ENCODE measurements at places on chromosomes 4 and X.

- DNase-seq, result no peak
Observed at GRCh38 chr4:185192059-185192458, 11.7 kb downstream of the CFAP97 start.

DNA sequence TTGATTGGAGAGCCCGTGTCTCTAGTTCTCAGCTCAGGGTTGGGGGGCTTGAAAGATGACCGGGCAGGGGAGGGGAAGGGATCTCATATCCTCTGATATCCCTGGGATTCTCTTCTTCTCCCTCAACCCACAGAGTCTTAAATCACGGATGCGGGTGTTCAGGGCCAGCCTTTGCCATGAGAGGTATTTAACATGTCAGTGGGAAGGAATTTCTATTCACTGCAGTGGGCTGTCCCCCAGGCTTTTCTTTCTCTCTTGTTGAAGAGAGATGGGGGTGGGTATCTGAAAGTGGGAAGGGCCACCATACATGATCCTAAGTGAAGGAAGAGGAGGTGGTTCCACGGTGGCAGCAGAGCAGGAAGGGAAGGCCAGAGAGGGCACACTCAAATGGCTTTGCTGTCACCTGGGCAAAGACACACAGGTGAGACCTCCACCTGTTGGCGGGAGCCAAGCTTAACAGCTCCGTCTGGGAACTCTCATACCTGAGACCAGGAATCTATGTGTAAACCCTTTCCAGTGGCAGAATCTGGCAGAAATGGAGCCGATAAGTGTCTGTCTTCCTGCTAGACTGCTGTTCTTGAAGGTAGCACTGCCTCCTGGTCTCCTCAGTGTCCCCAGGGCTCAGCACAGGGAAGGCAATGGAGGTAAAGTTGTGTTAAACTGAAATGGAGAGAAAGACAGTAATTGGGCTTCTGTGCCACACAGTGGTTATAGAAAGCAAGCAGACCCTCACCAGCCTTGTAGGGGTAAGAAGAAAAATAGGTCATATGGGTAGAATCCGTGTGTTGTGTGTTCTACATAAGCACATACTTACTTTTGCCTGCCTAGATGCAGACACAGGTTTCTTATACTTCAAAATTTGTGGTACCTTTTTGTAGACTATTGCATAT, 49.4 kb downstream of the RHOH start:
- peak; percentile 30 for DNase-seq

DNA sequence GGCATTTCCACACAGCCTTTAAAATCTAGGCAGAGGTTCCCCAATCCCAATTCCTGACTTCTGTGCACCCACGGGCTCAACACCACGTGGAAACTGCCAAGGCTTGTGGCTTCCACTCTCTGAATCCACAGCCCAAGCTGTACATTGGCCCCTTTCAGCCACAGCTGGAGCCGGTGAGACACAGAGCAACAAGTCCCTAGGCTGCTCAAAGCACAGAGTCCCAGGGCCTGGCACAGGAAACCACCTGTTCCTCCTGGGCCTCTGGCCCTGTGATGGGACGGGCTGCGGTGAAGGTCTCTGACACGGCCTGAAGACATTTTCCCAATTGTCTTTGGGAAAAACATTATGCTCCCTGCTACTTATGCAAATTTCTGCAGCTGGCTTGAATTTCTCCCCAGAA, 500.0 kb downstream of the FSTL5 start:
- DNase-seq, result no peak

DNA sequence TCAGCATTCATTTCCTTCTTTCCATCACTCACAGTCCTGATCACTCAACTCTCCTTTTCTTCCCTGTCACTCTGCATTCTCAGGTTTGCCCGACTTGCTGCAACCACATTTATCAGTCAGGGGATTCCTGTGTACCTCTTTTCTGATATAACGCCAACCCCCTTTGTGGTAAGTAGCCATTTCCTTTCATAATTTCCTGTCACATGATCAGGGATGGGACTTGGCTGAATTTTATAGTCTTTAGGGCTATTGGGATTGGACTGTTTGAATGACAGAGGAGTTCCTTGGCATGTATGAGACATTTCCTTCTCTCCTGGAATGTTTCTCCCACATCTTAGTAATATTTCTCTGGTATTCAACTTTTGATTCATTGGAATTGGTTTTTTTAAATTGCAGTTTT, 11.0 kb downstream of the PGM2 start:
- DNase-seq, result no peak

GRCh38 chr4:163680386-163681098, 186.1 kb downstream of the TMA16 start:
- no peak for DNase-seq

DNA sequence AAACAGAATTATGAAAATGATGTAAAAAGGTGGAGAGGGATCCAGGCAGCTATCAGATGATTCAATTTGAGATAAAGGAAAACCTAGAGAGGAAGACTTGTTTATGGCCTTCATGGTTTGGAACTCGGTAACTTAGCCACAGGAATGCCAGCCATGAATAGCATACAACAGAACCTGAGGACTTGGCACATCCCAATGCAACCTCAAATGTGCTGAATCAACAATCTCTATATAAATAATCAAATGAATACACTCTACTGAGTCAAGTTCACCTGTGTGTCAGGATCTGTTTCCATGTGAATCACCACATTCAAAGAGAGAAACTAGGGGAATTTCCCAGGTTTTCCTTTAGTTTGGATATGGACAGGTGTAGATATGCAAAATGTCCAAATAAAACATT, 86.9 kb downstream of the MBNL3 start:
- DNase-seq, result no peak

DNA sequence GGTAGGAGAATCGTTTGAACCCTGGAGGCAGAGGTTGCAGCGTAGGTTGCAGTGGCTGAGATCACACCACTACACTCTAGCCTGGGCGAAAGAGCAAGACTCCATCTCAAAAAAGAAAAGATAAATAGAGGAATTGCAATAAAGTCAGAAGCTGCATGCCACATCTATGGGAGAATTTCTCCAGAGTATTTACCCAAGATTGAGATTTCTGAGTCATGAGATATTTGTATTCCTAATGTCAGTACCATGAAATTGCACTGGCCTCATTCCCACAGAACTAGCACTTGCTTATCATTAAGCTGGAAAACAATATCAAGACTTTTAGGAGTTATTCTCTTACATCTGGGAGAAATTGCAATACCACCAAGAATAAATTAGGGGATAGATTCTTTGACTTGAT, 37.4 kb downstream of the ASIC5 start:
- no peak for DNase-seq

GRCh38 chr4:144399927-144400326, 246.0 kb upstream of the HHIP start:
- DNase-seq, result no peak

- no peak for DNase-seq
Observed at GRCh38 chr4:186953599-186954260, 230.1 kb upstream of the FAT1 start.

DNA sequence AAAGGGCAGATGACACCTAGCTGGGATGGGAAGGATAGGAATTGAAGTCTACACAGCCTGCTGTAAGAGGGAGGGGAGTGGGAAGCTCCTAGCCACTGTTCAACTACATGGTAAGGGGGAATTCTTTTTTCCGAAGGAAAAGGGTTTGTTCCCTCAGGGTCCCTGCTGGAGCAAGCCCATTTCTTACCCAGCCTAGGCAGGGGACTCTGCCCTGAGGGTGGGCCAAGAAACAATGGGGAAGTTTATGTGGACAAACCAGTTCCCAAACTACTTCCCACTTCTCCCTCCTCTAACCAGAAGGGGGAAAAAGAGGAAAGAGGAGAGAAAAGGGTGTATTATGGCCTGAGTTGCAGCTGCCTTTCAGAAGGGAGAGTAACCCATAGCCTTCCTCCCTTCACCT, 13.5 kb upstream of the VSIG4 start:
- peak; percentile 8 for DNase-seq

DNA sequence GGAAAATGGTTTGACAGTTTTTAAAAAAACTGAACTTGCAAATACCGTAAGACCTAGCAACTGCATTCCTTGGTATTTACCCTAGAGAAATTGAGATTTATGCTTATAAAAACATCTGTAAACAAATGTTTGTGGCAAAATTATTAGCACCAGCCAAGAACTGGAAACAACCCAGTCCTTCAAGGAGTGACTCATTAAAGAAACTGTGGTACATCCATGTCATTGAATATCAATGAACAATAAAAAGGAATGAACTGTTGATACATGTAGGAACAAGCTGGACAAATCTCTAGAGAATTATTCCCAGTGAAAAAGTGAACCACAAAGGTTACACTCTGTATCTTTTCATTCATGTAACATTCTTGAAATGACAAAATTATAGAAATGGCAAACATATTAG, 240.2 kb upstream of the ADAMTS3 start:
- no peak for DNase-seq

- no peak for DNase-seq
Observed at GRCh38 chrX:11591723-11592346, 73.9 kb downstream of the ARHGAP6 start.

GRCh38 chr4:186029571-186030398, 39.2 kb upstream of the TLR3 start:
- DNase-seq, result no peak

GRCh38 chr4:97507587-97508245, 635.6 kb downstream of the STPG2 start:
- no peak for DNase-seq

DNA sequence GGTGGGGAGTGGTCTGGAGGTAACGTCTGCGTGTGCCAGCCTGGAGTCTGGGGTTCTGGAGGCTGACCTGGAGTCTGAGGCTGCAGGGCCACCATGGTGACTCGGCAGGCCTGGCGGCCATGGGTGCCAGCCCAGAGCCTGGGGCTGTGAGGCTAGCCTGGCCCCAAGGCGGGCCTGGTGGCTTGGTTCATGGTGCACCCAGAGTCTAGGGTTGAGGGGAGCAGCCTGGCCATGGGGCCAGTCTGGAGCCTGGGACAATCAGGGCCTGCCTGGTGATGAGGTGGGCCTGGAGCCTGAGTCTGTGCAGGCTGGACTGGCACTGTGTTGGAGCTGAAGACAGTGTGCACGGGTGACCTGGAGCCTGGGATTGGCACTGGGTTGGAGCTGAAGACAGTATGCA, 64.9 kb downstream of the CXorf49B start:
- no peak for DNase-seq

DNA sequence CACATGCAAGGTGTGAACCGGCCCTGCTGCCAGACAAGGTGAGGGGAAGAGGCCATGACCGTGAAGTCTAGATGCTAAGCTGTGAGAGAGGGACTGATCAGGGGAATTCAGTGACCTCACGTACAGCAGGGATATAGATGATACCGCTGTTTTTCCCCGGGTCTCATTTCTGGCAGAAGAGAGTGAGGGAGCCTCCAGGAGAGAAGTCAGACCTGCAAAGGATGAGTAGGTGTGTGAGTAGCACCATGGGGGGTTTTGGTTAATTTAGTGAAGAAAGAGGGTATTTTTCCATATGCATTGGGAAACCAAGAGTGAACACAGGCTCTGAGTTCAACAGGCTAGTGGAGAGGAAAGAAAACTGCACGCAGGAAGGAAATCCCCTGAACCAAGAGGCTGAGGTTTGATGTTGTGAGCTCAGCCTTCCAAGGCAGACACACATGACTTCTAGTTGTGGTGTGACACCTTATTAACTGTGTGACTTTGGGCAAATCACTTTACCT, 127.6 kb upstream of the GATB start:
- DNase-seq, result no peak

- no peak for DNase-seq
Observed at GRCh38 chr4:158315706-158316105, 105.4 kb downstream of the TMEM144 start.

DNA sequence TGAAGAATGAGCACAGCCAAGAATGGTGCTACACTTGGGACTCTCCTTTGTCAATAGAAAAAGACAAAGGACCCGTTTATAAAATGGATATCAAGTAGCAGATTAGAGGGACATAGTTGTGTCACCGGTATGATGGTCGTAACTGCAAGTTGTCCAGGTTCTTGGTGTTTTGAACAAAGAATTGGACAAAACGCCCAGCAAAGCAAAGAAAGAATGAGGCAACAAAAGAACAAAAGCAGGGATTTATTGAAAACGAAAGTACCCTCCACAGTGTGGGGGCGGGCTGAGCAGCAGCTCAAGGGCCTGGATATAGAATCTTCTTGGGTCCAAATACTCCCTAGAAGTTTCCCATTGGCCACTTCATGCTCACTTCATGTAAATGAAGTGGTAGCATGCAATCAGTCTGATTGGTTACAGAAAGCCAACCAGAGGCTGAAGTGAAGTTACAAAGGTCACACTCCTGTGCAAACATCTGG, 54.7 kb downstream of the SHROOM3 start:
- no peak for DNase-seq

DNA sequence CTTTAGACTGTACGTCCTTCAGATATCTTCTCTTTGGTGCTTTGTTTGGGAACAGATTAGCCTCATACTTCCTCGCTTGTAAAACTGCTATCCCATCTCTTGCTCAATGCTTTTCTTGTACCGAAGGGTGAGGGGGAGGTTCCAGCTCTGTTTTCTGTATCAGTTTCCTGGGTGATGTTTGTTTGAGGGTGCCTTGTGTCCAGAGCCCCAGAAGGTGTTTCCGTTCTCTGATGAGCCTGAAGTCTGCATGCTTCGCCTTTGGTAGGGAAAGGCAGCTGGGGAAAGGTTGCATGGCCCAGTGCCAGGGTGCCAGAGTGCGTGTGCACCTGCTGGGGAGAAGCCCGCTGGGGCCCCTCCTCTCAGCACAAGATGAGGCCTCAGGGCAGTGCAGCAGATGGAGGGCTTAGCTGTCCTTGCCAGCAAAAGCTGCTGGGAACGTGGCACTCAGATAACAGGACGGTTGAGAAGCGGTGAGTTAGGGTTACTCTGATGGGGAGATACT, 73.7 kb downstream of the TBL1X start:
- no peak for DNase-seq

DNA sequence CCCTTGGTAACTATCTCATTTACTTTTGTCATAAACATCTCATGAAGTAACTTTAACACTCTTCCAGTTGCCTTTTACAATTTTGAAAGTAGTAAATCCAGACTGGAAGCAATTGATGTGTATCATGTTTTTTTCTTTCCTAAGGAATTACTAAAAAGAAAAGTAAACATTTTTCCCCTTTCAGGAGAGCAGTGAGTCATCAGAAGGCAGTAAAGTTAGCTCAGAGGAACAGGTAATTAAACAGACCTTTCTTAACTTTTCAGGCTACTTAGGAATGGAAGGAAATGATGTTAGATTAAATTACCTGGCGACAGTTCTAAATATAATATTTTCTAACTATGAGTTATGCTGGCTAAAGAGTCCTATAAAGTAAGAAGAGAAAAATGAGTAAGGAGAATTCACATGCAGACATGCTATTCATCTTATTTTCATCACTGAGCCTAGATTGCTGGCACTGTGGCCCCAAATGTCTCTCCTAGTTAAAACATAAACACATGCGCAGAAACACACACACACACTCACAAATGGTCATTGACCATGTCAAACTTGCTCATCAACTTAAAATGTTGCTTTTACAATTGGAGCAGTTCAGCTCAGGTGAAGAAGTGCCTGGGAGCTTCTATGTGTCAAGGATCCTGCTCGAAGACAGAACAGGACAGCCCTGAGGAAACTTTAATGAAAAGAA, 9.3 kb downstream of the DMP1 start:
- DNase-seq, result no peak

- no peak for DNase-seq
Observed at GRCh38 chr4:130850019-130850524, 1754.1 kb downstream of the C4orf33 start.

Data from H7 (cell line).